Activated CD8-positive, alpha-beta memory T cell treated with anti-CD3 and anti-CD28 coated beads, Interleukin-2, amount 10 ng/mL, durations not matched to agents 7 days and 5 days (primary cell): ENCODE measurements at places on chromosomes 1 and 21. TPM values are rescaled to one million over a fixed set of nuclear protein-coding genes. Genes with fewer than 3 reads are reported as not detected.

DNA sequence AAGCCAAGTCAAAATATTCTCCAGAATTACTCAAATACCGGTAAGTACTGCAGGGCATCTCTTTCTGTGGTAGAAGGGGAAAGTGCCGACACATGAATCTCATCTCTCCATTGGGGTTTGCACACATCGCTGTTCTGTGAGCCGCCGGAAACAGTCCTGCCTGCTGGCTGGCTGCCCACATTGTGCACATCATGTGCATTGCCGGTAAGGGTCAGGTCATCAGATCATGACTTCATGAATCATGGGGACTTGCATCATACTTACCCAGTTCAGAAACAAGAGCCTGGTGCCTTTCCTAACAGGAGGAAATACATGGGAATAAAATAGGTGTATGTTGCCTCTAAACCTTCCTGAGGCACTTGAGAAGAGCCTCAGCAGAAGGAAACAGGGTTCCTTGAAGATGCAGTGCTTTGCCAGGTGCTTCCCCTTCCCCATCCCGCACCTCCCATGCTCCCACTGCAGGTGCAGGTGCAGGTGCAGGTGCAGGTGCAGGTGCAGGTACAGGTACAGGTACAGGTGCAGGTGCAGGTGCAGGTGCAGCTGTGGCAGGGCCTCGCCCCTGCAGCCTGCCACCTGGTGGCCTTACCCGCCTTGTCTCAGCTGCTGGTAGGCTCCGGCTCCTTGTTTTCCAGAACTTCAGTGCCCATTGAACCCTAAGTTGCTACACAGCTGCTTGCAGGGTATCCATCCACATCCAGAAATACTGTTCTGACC, 26.5 kb downstream of the GPR137B start:
- peak; percentile 40 for DNase-seq

NENF gene
- 33.9 TPM for total RNA-seq

GRCh38 chr1:110787328-110788071, 85.4 kb upstream of the CD53 start:
- DNase-seq, result peak; percentile 89

DNA sequence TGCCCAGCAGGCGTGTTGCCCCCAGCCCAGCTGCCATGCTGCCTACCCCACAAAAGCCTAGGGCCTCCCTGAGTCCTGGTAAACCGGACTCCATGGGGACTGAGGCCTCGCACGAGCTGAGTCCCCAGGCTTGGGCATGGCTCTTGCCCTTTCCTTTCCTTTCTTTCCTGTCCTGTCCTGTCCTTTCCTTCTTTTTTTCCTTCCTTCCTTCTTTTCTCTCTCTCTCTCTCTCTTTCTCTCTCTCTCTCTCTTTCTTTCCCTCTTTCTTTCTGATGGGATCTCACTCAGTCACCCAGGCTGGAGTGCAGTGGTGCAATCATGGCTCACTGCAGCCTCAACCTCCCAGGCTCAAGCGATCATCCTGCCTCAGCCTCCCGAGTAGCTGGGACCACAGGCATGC, 104.4 kb downstream of the SPSB1 start:
- DNase-seq, result no peak

- DNase-seq, result peak; percentile 70
These were observed 987 bp downstream of the GPR137B start for GRCh38 chr1:236143104-236143948.

DNA sequence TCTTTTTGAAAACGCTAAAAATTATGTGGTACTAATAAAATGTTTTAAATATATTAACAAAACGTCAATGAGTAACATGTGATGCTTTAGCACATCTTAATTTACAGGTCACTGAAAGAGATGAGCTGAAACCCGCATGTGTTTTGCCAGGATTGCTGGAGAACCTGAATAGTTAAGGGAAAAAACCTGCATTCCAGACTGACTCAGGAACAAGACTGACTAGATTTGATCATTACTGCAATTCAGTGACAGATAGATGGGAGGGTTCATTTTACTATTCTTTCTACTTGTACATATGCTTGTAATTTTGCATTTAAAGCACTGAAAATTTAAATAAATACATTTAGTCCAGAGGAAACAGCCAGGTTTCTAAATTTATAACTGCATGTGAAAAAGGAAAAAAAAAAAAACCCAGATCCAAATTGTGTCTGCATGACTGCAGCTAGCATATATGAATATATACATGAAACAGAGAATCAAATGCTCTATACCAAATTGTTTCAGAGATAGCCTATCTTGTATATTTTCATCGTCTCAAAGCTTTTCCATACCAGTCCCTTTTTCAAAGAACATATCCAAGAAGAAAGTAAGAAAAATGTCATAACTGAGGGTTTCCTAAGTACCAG, 71.7 kb downstream of the APP start:
- DNase-seq, result no peak

GRCh38 chr1:161137881-161138280, 5.4 kb upstream of the DEDD start:
- no peak for DNase-seq

- DNase-seq, result no peak
These were observed 471 bp upstream of the MTF2 start for GRCh38 chr1:93078638-93078985.

DDAH1 gene
- not detected for total RNA-seq

DNA sequence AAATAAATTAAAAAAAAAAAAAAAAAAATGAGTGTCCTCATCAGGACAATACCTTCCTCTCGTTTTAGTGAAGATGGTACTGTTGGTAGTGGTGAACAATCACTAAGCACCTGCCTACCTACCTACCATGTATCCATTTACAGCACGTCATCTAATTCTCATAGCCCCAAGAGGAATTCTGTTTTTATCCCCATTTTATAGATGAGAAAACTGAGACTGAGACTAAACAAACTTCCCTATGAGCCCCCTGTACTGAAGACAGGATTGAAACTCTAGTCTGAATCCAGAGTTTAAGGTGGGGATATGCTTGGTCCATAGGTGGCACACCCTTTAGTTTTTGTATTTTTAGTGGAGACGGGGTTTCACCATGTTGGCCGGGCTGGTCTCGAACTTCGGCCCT, 17.3 kb upstream of the THEMIS2 start:
- DNase-seq, result no peak

DNA sequence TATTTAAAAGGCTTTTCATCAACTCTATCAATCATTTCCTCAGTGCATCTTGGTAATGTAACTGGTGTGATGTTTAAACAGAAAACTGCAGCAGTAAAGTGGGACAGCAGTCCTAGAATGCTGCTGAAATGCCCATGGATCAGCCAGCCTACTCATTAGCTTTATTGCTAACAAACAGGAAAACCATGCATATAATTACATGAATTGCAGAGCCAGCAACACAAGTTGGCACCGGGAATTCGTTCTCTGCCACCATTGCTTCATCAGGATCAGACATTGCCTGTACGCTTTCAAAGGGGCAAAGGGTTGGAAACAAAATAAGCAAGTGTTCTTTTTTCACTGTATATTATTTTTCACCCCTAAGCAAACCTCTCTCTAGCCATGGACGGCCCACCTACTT, 276.2 kb upstream of the LRRC7 start:
- no peak for DNase-seq

DNA sequence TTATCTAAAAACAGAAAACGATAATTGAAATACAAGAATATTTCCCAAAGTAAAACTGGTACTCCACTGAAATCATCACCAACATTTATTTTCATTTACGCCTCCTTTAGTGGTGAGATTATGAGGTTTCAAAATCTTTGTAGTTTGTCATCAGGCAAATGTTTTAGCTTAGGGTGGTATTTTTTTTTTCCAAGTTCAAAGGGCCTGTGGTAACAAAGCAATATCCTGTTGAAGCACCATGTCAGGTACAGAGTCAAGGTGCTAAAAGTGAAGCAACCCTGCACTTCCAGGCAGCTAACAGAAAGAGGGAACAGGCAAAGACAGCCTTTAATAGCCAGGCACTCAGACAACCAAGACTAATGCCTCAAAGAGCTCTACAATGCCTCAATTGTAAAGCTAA, 89.2 kb downstream of the JAK1 start:
- DNase-seq, result no peak

LCE2A gene
- not detected for total RNA-seq
